Femur (tissue), 1 donor: ENCODE measurements at places on chromosomes 12 and 14.

GRCh38 chr14:21309238-21309636, 29.4 kb downstream of the RPGRIP1 start:
- no peak for DNase-seq

DNA sequence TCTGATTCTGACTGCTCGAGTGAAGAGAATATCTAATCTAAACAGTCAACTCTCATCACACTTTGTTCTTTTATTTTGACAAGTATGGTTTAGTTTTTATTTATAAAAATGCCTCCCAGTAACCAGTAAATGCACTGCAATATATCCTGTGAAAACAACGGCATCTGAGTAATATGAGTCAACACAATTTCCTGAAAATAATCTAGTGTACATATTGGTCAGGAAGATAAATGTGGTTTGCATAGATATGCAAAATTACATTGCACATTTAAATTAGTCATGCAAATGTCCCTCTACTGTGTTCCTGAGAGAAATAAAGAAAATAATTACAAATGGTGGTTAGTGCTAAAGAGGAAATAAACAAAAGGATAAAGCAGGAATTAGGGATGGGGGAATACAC, 1190.7 kb upstream of the SEL1L start:
- DNase-seq = no peak

- no peak for DNase-seq
Observed at GRCh38 chr14:72633551-72633950, 260.4 kb downstream of the DPF3 start.

DNA sequence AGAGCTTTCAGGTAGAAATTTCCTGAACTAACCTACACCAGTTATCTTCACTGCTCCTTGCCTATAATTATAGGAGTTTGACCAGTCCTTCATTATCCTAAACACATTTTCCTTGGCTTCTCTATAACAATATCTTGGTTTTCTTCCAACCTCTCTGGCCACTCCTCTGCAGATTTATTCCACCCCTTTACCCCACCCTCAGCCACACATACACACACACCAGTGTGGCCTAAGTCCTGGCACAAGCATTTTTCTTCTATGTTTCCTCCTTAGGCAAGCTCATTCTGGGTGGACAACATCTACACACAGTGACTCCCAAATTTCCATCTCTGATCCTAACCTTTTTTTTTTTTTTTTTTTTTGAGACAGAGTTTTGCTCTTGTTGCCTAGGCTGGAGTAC, 25.1 kb downstream of the CDK17 start:
- no peak for DNase-seq

- DNase-seq = peak; percentile 79
Observed at GRCh38 chr12:42582050-42582449, 7.5 kb downstream of the PRICKLE1 start.

DNA sequence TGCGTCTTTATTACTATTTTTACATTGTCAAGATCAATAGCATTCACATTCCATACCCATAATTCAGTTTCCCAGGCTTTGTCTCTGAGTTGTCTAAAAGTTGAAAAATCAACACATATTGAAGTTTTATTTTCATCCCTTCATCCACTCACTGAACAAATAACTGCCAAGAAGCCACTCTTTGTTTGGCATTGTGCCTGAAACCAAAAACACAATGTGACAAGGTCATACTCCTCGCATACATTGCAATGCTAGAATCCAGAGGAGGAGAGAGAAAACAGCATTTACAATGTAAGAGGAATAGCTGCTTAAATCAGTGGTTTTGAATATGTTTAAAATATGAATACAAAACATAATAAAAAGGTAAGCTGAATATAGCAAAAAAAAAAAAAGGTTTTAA, 71.8 kb downstream of the CCDC60 start:
- DNase-seq = no peak

GRCh38 chr14:81363746-81364378, 36.3 kb downstream of the STON2 start:
- DNase-seq = no peak

DNA sequence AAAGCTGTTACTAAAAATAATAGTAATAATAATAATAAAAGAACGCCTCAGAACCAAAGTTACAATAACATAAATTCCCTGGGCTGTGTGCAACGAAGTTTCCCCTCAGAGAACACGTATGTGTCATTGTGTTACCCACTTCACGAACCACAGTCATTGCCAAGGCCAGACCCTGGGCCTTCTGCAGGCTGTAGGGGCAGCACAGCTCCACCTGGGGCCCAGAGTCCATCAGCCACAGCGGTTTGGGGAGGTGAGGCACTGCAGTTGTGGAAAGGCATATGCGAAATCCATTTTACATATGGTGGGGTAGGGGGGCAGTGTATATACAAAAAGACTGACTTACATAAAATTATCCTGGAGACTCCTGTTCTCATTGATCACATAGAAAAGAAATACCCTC, 56.1 kb downstream of the ESR2 start:
- DNase-seq = no peak

GRCh38 chr14:47261350-47261749, 414.1 kb downstream of the MDGA2 start:
- no peak for DNase-seq

GRCh38 chr12:32788405-32788804, 32.7 kb upstream of the YARS2 start:
- no peak for DNase-seq
